Activated gamma-delta T cell treated with anti-CD3 and anti-CD28 coated beads, Interleukin-2, amount 50 U/mL, for 16 hours (primary cell): ENCODE measurements at places on chromosomes 12 and 14.

DNA sequence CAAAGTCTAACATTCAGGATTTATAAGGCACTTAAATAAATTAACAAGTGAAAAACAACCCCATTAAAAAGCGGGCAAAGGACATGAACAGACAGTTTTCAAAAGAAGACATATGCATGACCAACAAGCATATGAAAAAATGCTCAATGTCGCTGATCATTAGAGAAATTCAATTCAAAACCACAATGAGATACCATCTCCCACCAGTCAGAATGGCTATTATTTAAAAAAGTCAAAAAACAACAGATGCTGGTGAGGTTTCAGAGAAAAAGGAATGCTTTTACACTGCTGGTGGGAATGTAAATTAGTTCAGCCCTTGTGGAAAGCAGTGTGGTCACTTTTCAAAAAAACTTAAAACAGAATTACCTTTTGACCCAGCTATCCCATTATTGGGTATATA lies 60.7 kb upstream of the BDKRB2 start:
- no peak for DNase-seq

DNA sequence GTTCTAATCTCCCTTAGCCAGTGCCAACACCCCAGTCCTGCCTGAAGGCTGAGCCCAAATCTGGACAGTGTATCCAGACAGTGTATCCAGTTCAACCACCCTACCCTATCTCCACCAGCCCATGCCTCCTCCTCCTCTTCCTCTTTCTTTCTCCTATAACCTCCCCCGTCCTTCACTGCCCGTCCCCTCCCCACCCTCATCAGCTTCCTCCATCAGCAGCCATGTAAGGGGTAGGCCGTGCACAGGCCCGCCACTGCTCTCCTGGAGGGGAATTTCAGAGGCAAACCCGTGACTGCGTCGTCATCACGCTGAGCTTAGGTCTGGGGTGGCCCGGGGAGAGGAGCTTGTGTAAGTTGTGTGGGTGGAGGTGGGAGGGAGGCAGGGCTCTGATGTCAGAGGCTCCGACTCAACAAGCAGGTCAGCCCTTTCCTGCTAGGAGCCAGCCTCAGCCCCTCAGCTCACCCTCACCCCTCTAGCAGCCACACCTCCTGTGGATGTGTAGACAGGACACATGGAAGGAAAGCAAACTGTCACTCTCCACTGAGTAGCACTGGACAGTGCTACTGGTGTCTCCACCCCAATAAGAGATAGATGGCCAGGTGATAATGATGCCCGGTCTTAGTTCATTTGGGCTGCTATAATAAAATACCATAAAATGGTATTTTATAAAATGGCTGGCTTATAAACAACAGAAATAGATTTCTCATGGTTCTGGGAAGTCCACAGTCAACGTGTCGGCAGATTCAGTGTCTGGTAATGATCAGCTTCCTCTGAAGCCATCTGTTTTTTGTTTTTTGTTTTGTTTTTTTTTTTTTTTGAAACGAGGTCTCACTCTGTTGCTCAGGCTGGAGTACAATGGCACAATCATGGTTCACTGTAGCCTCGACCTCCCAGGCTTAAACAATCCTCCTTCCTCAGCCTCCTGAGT lies 50.5 kb downstream of the IRF2BPL start:
- peak; percentile 78 for DNase-seq

DNA sequence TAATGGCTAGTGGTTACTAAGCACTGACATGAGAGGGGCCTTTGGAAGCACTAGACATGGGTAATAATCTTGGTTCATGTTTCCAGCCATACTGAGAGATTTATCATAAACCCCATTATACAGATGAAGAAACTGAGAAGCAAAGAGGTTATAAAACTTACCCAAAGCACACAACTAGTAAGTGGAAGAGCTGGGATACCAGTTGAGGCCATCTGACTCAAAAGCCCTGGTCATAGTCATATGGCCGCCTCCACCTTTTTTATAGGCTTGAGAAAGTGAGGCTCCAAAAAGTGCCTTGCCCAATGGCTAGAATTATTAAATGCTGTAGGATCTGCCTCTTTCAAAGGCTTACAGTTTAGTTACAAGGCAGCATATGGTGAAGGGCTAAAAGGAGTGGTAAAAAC lies 944 bp downstream of the TXNRD1 start:
- DNase-seq: no peak

DNA sequence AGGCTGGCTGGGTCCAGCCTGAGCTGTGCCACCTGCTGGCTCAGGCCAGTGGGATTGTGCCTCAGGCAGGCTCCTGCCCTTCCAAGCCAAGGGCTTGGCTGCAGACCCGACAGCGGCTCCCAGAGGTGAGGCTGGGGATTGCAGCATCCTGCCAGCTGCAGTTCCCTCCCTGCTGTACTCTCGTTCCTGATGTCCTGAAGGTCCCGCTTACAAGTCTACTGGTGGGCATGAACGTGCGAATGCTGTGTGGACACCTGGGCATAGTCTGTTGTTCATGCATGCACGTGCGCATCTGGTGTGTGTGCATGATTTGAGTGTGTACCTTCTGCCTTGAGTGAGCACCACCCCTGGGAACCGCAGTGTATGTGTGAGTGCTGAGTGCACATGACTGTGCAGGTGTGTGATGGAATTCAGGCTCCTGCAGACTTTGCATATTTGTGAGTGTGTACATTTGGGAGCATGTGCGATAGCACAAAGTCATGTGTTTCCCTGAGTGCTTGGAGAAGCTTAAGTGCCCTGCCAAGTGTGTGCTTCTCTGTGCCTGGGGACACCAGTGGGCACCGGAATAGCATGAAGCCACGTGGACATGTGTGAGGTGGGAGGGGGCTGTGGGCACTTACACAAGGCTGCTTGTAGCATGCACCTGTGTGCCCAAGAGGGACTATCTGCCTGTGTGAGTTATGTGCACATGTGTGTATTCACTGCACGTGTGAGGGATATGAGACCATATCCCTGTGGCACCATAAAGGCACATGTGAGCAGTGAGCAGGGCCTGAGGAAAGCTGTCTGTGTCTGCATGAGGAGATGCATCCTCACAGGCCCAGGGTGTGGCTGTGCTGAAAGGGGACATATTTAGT lies 19.3 kb upstream of the KRT7 start:
- DNase-seq: no peak

DNA sequence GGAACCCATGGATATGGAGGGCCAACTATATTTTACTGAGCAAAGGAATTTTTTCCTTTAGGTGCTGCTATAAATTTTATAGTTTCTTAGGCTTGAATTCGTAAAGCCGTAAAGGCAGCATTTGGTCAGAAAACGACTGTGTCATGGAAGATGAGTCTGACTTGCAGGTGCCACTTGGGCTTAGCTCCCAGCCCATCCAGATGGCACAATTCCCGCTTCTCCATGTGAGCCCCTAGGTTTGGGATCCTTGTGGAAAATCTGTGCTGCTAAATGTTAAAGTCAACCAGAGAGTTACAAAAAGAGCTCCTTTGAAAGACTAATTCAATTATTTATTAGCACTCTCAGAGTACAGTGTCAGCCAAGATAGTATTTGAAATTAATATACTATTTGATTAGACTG lies 120.1 kb upstream of the NPAS3 start:
- no peak for DNase-seq

- no peak for DNase-seq
Measured at GRCh38 chr12:50085615-50086072, 502 bp downstream of the SMARCD1 start.

DNA sequence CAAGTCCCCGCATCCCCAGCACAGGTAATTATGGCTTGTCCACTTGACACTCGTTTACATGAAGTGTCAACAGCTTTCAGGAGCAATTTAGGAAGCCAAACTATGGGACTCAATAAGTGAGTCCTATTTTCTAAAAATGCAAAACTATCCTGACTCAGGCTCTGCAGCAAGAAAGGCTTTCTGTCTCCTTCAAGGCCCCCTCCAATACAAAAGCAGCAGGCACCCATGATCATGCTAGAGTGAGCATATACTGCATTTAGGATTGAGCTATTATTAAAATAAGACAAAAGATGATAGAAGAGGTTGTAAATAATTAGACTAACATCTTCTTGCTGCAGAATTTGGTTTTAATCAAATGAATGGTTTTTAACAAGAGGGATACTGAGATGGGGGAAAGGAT lies 3.2 kb downstream of the SIX6 start:
- no peak for DNase-seq

- no peak for DNase-seq
Measured at GRCh38 chr14:39459795-39460478, 27.7 kb upstream of the FBXO33 start.

DNA sequence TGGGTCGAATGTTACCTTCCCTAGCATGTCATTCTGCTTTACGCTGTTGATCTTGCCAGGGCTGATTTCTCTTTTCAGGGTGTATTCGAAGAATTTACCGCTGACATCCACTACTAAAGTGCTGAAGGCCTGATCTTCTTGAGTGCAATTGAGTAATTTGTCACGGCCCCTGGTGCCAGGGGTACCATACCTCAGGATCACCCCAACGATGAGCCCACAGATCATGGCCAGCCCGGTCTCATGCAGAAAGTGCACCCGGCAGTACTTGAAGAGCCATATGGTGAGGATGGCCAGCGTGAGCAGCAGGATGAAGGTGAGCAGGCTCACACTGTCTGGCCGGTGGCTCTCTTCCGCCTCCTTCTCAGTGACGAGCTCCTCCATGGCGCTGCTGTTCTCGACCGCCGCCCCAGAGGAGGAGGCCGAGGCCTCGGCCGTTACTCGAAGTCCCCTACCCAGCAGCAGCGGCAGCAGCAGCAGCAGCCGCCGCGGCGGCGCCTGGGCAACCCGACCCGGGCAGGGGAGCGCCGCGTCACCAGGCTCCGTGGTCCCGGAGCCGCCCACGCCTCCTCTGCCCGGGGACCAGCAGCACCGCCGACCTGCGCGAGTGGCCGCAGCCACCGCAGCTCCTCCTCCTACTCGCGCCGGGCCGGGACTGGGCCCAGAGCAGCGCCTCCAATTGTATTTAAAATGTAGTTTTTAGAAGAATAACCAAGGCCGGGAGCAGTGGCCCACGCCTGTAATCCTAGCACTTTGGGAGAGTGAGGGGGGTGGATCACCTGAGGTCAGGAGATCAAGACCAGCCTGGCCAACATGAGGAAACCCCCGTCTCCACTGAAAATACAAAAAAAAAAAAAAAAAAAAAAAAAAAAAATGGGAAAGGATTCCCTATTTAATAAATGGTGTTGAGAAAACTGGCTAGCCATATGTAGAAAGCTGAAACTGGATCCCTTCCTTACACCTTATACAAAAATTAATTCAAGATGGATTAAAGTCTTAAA lies 58.5 kb upstream of the TMPO start:
- DNase-seq: no peak

- no peak for DNase-seq
Measured at GRCh38 chr14:68984686-68985085, 5.6 kb upstream of the ACTN1 start.

GRCh38 chr12:12927211-12928079 lies 24.5 kb downstream of the GPRC5D start:
- peak; percentile 5 for DNase-seq

GRCh38 chr14:104427131-104427851 lies 152.3 kb upstream of the C14orf180 start:
- DNase-seq: no peak

DNA sequence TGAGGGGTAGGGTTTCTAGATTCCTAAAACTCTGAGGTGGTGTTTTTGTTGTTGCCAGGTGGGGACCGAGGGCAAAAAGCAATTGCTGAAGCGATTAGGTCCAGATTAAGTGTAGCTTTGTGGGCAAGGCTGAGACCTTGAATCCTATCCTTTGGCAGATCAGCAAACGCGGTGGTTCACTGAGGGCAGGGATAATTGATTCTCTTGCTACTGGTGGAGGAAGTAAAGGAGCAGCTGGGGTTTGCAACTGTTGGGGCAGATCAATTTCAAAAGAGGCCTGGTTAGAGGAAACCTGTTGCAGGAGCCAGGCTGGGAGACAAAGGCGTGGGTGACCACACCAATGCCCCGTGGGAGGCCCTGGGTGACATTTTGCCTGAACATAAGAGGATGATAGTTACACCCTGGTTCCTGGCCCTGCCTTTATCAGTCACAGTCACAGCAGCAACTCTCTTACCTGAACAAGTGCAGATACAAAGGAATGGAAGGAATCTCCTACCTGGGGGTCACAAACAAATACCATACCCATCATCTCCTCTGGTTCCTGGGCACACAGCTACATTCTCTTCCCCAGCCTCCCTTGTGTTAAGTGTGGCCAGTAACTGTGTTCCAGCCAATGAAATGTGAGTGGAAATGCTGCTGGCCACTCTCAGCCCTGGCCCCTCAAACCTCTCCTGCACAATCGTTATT lies 43.3 kb upstream of the RASSF3 start:
- no peak for DNase-seq

- DNase-seq: no peak
Measured at GRCh38 chr12:6387541-6387940, 3.6 kb downstream of the LTBR start.

DNA sequence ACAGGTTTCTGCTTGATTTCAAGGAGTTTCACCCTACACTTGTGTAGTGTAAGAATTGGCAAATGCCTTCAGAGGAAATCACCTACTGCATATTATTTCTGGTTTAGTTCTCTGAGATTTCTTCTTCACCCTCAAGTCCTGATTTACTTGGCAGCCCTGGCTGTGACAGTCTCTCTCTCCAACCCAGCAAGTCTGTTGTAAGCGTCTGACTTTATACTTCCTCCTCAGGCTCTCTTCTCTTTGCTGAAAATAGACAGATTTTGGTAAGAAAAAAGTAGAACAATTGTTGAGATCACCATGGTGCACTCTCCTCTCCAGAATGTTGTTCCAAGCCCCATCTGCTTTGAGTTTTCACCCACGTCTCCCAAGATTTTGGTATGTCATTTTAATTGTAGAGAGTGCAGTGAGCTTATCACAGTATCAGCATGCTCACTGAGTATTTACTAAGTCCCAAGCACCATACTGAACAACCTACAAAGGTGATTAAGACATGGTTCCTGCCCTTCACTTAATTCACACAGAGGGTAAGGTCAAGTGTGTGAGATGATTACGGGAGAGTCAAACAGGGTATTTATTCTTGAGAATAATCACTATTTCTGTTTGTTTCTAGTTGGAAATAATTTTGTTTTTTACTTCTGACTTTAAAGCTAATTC lies 148.7 kb downstream of the MDGA2 start:
- DNase-seq: no peak

DNA sequence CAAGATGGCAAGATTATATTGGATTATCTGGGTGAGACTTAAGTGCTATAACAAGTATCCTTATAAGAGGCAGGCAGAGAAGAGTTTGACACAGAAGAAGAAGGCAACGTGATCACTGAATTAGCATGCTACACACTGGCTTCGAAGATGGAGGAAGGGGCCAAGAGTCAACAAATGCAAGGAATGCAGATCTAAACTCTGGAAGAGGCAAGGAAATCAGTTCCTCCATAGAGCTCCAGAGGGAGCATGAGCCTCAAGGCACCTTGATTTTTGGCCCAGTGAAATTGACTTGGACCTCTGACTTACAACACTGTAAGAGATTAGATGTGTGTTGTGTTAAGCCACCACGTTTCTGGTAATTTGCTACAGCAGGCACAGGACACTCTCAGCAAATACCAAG lies 536.4 kb upstream of the SEL1L start:
- no peak for DNase-seq

GRCh38 chr14:34250959-34251358 lies 211.1 kb downstream of the SPTSSA start:
- no peak for DNase-seq
